AG08395 (cell line): ENCODE measurements at places on chromosomes 13 and 19.
A peak's percentile ranks its signal among the peaks of the same experiment; 100 is the strongest.

DNA sequence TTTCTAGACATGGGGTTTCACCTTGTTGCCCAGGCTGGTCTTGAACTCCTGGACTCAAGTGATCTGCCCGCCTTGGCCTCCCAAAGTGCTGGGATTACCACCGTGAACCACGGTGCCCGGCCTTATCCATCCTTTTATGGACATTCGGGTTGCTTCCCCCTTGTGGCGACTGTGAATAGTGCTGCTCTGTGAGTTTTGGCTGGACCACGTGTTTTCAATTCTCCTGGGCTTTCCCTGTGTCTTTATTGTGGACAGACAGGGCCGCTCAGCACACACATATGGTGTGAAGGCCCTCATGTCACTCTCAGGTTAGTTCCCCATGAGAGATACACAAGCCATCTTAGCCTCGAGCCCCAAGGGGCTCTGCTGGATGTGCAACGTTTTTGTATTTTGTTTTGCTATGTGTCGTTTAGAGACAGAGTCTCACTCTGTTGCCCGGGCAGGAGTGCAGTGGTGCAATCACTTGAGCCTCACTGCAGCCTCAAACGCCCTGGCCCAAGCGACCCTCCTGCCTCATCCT lies 40.5 kb downstream of the MAU2 start:
- peak; percentile 88 for DNase-seq

- no peak for DNase-seq
These were observed 61.0 kb upstream of the SHISA2 start for GRCh38 chr13:26112843-26113242.

DNA sequence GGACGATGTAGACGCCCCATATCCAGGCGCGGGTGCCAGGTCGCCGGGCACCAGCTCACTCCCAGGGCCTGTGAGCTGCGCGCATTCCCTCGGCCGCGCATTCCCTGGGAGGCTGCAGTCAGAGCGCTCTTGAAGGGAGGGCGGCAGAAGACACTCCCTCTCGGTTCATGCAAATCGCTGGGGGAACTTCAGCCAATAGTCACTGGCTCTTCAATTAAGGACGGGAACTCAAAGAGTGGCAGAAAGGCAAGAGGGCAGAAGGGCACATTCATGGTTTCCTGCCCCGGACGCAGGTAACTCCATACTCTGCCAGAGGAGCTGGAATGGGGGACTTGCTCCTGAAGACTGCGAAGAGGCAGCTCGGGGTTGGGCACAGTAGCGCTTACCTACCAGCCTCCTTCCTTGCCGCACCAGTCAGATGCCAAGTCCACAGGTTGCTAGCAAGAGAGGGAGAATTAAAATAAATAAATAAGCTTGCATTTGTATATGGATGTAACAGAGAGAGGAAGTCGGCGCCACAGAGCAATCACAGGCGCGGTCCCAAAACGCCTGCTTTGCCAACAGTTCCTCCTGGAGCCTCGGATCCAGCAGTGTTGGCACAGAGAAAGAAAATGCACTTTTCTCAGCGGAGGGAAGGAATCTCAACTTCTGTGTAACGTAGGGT lies 459 bp downstream of the PCDH20 start:
- DNase-seq: no peak

- no peak for DNase-seq
These were observed 17.1 kb downstream of the CHERP start for GRCh38 chr19:16524991-16525734.

DNA sequence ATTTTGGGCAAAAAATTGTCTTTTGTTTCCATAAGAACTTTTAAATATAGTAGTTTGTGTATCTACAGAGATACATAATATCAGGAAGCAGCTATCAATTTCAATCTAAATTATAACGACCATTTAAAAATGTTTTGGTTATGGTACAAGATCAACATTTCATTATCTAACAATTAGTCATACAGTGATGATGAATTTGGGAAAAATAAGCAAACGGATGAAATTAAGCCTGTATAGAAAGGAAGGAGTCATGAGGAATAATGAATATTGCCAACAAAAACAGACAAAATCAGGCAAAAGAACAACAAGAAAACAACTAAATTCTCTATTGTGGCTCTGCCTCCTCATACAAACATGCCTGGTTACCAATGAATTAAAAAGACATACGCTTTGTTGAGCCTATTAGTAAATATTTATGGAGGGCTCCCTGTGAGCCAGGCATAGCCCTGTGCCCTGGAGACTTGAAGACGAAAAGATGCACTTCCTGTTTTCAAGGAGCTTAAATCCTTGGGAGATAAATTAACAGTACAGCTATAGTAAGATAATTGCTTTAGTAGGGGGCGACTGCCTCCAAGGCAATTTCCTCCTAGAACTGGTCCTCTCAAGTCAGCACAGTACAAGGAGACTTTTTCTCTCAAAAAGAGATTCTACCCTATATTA lies 73.0 kb downstream of the NALCN start:
- no peak for DNase-seq

DNA sequence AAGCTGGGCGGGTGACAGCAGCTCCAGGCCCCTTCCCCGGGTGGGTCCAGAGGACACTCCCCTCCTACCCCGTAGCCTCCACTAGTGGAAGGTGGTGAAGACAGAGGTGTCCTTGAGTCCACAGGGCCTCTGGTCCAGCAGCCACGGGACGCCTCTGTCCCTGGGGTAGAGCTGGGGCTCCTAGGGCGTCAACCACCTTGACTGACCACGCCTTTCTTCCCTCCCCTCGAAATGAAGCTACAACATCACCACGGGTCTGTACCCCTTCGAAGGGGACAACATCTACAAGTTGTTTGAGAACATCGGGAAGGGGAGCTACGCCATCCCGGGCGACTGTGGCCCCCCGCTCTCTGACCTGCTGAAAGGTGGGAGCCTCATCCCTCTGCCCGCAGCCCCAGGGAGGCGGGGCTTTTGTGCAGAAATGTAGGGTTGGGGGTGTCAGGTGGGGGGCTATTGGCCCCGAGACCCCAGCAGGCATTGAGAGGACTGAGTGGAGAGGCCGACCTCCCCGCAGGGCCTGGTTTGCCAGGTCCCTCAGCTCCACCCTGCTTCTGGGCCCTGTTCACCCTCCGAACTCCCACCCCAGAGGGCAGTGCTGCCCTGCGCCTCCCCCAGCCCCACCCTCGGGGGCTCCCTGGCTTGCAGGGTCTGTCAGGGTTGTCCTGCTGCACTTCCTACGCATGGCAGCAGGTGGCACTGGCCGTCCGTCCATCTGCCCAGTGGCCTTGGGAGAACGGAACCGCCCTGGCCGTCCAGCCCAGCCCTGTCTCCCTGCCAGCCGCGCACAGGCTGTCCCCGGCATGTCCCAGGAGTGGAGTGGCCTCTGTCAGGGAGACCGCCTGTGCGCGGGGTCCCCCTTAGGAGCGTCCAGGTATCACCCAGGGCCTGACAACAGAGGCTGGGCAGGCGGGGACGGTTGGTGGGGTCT lies 15.7 kb downstream of the STK11 start:
- peak; percentile 82 for DNase-seq

DNA sequence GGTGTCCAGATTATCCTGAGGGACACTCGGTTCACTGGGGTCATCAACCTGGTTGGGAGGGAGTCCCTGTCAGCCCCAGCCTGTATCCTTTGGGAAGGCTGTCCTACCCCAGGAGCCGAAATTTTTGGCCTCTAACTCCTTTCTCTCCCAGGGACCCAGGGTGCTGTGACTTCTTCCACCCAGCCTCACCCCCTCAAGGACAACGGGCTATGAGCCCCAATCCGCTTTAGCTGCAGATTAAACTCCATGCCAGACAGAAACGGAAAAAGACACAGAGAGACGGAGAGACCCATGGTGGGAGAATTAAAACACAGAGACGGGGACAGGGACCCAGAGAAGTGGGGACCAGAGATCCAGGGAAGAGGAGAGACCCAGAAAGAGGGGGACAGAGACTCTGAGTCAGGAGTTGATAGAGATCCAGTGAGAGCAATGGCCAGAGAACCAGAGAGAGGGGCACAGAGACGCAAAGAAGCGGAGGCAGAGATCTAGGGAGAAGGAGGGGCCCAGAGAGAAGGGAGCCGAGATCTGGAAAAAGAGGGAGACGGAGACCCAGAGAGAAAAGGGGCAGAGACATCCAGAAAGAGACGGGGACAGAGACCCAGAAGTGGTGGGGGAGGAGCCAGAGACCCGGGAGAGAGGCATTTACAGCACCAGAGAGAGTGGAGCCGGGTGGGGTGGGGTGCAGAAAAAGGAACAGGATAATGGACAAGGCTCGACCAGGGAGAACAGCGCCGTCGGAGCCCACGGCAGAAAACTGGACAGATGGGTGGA lies 703 bp downstream of the SLC17A7 start:
- DNase-seq: no peak

GRCh38 chr13:87554045-87554444 lies 117.1 kb upstream of the SLITRK5 start:
- DNase-seq: no peak

GRCh38 chr19:1668486-1669270 lies 16.3 kb upstream of the TCF3 start:
- DNase-seq: peak; percentile 20

GRCh38 chr19:46878613-46879375 lies 18.0 kb downstream of the ARHGAP35 start:
- DNase-seq: no peak

DNA sequence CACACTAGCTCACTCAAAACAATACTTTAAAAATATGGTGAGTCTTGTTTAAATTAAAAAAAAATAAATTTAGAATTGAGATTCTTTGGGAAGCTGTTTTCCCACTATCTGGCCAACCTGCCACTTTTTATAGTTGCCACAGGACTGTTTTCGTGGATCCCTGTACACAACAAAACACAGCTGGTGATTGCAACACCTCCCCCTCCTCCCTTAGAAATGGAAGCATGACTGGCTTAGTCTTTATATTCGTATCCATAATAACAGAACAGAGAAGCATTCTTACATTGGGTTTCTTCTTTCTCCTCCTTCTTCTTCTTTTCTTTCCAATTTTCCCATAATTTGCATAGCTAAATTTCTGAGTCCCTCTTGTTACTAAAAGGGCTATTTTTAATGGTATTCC lies 79.5 kb upstream of the GJB6 start:
- DNase-seq: no peak

GRCh38 chr19:49009828-49010227 lies 7.1 kb downstream of the LHB start:
- no peak for DNase-seq

DNA sequence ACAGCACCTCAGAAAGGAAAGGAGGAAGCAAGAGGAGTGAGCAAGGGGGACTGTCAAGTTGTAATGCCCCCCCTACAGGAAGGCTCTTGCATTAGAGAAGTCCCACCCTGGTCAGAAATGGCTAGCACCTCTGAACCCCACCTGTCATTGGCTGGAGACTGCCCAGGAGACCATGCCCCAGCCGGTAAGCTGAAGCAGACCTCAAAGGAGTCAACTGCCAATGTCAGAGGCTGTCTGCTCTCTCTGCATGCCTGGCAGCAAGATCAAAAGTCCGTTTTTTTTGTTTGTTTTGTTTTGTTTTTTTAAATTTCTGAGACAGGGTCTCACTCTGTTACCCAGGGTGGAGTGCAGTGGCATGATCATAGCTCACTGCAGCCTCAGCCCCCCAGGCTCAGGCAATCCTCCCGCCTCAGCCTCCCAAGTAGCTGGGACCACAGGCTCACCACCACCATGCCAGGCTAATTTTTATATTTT lies 8.1 kb upstream of the BCL3 start:
- DNase-seq: no peak

- DNase-seq: no peak
These were observed 107.8 kb upstream of the ATXN8OS start for GRCh38 chr13:69999875-70000274.

DNA sequence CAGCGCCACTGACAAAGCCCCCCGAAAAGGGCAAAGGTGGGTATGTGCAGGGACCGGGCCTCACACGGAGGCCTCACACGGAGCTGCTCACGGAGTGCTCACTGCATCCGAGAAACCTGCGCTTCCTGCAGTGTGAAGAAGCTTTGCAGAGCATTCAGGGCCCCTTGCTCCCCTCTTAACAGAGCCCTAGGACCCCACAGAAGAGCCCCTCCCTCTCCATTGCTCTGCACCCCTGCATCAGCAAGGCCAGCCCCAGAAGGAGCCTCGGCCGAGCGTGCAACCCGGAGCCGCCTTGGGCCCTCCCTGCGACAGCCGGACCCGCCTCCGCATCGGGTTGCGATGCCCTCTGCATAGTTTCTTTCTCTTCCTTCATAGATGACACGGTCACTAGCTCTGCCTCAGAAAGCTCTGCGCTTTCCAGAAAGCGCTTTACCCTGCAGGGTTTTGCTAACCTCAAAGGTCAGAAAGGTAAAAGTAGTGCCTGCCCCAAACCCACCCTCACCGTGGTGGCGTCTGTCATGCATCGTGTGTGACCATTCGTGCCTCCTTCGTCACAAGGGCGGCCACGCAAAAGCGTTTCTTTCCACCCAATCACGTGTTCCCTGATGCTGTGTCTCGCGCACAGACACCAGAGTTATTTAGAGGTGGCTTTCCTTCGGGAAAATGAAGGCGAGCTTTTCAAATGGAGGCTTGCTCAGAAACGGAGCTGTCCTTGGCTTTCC lies 15.7 kb upstream of the F7 start:
- no peak for DNase-seq

DNA sequence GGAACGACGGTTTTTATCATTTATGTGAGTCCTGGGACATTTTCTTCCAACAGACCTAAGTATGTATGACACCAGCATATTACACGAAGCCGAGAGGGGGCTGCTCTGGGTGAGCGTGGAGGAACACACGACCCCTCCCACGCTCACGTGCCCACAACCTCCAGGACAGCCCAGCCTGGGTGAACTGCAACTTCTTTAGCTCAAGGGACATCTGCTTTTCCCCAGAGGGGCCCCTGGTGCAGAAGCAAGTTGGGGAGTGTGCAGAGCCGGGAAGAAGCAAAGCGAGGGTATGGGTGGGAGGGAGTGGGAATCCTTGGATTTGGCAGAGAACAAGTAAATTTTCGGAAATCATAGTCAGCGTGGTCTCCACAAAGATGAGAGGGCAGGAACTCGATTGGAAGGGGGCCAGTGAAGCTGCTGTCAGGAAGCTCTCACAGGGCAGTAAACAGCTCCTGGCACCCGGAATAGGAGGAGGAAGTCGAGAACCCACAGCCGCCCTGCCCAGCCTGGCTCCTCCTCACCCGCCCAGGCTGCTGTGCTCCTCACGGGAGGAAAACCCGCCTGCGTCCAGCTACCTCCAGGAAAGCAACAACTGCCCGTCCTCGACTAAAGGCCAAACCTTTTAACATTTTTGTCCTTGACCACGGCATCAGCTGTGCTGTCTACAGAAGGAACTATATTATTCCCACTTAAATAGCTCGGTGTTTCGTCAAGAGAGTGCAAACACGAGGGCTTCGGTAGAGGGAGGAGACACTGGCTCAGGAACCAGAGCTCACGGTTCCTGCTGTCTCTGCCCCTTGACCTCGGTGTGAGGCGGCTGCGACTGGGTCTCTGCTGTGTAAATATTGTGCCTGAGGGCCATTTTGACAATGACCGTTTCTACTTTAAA lies 17.2 kb upstream of the CFAP97D2 start:
- DNase-seq: peak; percentile 59

- DNase-seq: no peak
These were observed 19.0 kb upstream of the PLPP2 start for GRCh38 chr19:310141-310651.
